ENCODE measurements at places on chromosomes 4 and X.

DNA sequence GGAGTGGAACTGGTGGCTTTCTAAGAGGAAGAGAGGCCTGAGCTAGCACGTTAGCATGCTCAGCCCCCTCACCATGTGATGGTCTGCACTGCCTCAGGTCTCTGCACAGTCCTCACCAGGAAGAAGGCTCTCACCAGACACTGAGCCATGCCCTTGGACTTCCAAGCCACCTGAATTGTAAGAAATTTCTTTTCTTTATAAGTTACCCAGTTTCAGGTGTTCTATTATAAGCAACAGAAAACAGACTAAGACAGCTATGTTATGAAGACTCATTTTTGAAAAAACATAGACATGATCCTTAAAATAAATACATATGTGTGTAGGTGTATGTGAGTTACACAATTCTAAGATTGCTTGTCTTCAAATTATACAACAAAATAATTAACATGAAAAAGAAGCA lies 74.7 kb downstream of the CEP44 start:
- DNase-seq = no peak

DNA sequence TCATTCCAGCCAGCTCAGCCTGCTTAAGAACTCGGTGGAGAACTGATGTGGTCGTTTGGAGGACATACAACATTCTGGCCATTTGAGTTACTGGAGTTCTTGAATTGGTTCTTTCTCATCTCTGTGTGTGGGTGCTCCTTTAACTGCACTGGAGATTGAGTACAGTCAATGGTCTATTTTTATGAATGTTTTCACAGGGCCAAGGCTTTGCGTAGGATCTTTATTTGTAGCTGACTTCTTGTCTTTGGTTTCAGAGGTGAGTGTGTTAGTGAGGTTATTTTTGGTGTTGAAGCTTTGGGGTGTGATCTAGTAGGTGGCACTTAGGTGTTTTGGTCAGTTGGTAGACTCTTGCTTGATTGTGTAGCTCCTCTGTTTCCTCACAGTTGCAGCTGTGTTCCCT lies 288.4 kb downstream of the LHFPL1 start:
- DNase-seq = no peak

DNA sequence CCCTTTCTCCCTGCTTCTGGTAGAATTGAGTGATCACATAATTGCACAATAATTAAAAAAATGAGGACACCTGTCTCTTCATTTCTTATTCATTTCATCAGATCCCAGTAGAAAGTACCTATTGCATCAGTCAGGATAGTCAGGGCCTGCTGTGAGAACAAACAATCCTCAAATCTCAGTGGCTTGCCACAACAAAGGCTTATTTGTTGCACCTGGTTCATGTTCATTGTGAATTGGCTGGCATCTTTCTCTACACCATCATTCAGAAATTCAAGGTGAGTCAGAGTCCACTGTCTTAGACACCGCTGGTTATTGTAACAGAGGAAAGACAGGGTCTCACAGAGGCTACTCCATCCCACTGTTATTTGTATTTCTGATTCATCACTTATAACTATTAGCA lies 409.8 kb downstream of the STIM2 start:
- peak; percentile 60 for DNase-seq

DNA sequence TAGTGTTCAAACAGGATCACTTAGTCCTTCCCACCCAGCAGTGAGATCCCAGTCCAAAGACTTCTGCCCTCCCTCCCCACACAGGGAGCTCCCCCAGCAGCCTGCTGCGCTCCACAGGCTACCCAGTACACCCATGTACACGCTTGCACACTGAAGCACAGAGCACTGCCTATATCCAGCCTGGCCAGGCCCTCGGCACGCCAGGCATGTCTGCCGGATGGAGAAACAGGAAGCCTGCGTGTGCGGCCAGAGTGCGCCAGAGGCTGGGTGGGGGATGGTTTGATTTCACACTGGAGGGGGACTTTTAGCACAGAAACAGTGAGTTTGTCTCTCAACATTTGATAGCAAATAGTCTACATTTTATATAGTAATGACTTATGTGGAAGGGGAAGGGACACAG lies 833.5 kb upstream of the IGFBP7 start:
- DNase-seq = no peak

DNA sequence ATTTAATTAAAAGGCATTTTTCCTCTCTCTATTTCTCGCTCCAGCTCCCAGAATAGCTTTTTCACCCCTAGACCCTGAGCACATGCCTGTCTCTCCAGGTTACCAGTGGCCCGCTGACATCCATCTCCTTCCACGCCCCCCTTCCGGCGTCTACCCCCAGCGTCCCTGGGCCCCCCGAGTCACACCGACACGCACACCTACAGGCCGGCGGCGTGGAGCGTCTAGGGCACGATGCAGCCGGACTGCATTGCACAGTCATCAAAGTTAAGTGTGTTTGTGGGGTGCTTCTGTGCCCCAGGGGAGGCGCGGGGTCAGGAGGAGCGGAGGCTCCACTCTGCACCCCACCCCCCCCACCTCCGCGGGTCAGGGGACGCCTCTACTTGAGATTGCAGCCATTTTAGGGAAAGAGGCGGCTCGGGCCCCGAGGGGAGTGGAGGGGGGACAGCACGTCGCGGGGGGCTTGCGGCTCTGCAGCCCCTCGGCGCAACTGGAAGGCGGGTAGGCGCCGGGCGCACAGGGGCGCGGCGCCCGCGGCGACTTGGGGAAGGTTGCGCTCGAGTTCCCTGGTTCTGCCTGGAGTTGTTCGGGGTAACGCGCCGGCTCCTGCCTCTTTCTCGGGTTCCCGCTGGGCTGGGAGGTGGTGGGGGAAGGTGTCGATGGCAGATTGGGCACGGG lies 112.7 kb downstream of the DHX15 start:
- DNase-seq = no peak

GRCh38 chr4:174138616-174139015 lies 144.9 kb downstream of the FBXO8 start:
- no peak for DNase-seq

- no peak for DNase-seq
Observed at GRCh38 chr4:168129046-168129772, 36.9 kb downstream of the ANXA10 start.

DNA sequence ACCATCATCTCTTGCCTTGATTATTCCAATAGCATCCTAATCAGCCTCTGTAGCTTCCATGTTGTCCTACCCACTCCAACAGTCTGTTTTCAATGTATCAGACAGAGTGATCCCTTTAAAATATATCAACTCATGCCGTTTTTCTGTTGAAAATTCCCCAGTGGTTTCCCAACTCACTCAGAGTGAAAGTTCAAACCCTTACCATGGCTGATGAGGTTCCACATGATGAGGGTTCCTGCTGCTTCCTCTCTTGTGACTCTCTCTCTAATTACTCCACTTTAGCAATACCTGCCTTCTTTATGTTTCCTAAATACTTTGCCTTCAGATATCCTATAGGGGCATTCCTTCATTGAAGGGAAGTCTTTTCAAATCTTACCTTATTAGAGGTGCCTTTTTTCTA lies 334.7 kb downstream of the PPP1R2C start:
- no peak for DNase-seq

DNA sequence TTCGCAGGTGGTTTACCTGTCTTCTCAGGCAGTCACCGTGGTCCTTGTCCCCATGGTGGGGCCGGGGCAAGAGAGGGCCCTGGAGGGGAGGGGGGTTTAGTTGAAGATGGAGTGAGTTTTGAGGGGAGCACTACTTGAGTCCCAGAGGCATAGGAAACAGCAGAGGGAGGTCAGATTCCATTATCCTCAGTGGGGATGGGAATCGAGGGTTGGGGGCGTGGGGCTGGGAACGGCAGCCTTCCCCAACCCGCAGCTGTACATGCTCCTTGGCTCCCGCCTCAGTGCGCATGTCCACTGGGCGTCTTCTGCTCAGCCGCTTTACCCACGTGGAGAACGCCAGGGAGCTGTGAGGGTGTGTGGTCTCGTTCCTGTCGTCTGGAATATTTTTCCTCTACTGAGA lies at the start of gene GAGE10:
TSS of gene GAGE10 (plus strand) at position 301 of the 400 bp plus-strand sequence. CDS start 1,214 bp downstream, outside the sequence.
- no peak for DNase-seq

GRCh38 chr4:92172203-92172602 lies 131.6 kb upstream of the GRID2 start:
- no peak for DNase-seq

GRCh38 chrX:107565931-107566603 lies 62.2 kb upstream of the PRPS1 start:
- peak; percentile 51 for DNase-seq

GRCh38 chr4:122003335-122003734 lies 51.5 kb upstream of the TRPC3 start:
- no peak for DNase-seq

- DNase-seq = peak; percentile 63
Observed at GRCh38 chr4:169268951-169269760, 1.6 kb downstream of the SH3RF1 start.

GRCh38 chr4:26871611-26872010 lies 11.0 kb downstream of the STIM2 start:
- peak; percentile 80 for DNase-seq

GRCh38 chrX:54695231-54695630 lies 102.8 kb downstream of the ITIH6 start:
- peak; percentile 44 for DNase-seq

DNA sequence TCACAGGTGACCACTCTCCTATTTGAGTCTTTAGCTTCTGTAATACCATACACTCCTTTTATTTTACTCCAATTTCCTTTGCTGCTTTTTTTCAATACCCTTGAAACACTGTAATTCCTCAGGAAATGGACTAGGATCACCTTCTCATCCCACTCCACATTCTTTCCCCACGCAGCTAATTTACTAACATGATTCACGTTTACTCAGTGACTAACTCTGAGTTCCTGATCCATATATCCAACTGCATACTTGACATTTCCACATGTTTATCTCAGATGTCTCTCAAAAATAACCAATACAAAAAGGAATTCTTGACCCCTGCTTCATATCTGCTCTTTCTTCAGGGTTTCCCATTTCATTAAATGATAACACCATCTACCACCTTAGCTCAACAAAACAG lies 19.9 kb downstream of the RPS6KA6 start:
- peak; percentile 13 for DNase-seq

DNA sequence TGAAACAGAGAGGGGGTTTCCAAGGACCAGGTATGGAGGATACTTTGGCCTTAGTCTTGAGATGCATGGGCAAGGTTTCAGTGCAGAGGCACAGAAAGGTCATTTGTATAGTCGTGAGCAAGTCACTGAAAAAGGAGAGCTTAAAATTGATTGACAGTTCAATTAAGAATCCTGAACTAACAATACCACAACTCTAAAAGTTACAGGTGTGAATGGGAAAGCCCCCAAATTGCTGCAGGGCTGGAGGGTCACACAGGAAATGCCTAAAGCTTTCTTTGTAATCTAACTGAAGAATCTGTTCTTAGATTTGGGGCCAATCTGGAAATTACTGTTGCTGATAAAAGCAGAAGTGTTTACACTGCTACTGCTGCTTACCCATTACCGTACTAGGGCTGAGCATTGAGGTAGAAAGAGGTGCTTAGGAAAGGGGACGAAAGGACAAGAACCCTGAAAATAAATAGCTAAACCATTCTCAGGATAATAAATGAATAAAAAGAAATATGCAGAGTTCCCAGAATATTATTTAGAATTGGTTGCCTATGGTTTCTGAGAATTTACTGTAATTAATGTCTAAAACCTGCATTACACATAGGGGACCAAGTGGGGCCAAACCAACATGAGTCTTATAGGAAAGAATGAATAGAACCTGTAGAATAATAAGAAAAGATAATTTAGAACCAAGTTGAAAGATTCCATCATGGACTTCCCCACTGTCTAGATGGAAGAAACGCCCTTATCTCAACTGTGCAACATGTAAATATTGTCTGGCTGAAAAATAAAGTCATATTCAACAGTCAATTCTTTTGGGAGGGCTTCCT lies 91.9 kb upstream of the PPP1R2C start:
- DNase-seq = no peak

DNA sequence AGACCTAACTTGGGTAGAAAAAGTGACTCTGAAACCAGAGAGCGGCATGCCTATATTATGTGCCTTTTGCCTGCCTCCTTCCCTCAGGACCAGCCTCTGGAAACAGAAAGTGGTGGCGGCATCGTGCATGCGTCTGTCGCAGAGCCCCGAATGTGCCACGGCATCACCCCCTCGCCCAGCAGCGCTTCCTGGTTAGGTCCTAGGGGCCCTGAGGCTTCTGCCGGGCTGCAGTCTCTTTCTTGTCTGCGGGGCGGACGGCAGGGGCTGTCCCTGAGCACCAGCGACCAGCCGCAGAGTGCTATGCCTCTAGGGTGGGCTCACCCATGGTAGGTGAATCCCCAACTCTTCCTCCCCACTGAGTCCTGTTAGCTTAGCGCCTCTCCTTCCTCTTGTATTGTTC lies 68.7 kb downstream of the VSIG4 start:
- no peak for DNase-seq

DNA sequence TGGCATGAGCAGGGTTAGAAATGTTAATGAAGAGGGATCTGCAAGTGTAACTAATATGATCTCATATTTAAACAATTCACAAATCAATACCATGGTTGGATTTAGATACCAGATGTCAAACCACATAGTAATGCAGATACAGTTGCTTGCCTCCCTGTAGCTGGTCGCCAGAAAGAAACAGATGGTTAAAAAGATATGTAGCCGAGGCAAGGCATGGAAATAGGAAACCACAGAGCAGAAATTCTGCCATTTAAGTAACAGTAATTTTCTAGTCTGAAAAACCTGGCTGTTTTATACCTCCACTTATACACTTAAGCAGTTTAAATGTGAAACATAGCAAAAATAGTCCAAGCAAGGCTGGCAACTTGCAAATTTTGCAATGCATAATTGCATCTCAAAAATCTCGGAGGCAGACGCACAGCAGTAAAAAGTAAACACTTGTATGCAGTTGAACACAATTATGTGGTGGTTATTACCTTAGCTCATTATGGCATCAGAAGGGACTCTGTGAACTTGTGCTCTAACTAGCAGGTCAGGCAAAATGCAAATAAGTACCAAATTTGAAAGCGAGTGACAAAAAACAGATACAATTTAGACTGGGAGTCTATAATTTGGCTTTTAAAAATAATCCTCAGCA lies 126.8 kb downstream of the NAA11 start:
- DNase-seq = no peak

GRCh38 chrX:32530802-32531403 lies 680.4 kb downstream of the DMD start:
- peak; percentile 20 for DNase-seq

DNA sequence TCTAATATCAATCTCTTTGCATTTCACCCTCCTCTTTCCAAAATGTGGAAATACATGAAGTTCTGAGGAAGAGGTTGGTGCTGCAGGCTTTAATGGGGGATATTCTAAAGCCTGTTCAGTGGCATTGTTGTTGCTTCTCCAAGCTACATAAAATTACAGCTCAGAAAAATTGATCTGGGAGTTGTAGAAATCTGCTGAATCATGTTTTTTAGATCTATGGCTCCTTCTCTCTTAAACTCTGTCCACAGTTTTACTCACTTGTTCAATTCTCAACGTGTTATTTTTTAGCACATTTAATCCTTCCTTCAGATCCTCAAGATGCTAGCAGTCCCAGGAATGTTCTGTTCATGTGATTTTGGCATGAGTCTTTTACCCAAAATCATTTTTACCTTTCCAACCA lies 949.5 kb upstream of the ADGRL3 start:
- DNase-seq = no peak

DNA sequence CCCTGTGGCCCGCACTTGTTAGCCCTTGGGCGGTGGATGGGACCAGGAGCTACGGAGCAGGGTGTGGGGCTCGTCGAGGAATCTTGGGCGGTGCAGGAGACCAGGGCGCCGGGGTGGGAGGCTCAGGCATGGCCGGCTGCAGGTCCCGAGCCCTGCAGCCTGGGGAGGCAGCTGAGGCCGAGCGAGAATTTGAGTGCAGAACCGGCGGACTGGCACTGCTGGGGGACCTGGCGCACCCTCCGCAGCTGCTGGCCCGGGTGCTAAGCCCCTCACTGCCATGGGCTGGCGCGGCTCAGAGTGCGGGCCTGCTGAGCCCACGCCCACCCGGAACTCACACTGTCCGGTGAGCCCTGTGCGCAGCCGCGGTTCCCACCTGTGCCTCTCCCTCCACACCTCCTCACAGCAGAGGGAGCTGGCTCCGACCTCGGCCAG lies 73.6 kb upstream of the TLL1 start:
- no peak for DNase-seq

Data from mammary epithelial cell (primary cell).